Esophagus muscularis mucosa (tissue), 4 donors: ENCODE measurements at places on chromosomes 5 and 9.
A peak's percentile ranks its signal among the peaks of the same experiment; 100 is the strongest.

GRCh38 chr5:2299388-2300220, 416.9 kb upstream of the IRX4 start:
- H3K27ac ChIP-seq: no peak overlapping the region
- H3K36me3 ChIP-seq: no peaks in the 10 kb centered on the region
- H3K4me3 ChIP-seq: no peak overlapping the region
- DNase-seq: no peak

GRCh38 chr9:70263421-70263820, 4.6 kb downstream of the SMC5 start:
- H3K27ac ChIP-seq: peak overlapping the region; percentile 50
- no peaks in the 10 kb centered on the region for H3K27me3 ChIP-seq
- peaks cover 32% of the 10 kb centered on the region for H3K36me3 ChIP-seq
- H3K4me3 ChIP-seq: no peak overlapping the region

DNA sequence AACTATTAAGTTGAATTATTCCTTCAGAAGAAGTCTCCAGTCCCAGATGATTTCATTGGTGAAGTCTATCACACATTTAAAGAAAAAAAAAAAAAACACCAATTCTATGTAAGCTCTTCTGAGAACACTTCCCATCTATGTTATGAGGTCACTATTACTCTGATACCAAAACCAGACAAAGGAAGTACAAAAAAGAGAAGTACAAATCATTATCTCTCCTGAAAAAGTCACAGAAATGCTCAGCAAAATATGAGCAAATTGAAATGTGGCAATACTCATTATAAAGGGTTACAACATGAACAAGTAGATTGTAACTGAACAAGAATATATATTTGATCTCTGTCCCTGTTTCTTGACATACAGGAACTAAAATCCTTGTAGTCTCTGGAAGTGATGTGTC, 280.4 kb downstream of the TLE1 start:
- no peak for DNase-seq
- H3K4me3 ChIP-seq: no peak overlapping the region
- H3K36me3 ChIP-seq: no peaks in the 10 kb centered on the region
- no peaks in the 10 kb centered on the region for H3K27me3 ChIP-seq
- no peak overlapping the region for H3K27ac ChIP-seq

DNA sequence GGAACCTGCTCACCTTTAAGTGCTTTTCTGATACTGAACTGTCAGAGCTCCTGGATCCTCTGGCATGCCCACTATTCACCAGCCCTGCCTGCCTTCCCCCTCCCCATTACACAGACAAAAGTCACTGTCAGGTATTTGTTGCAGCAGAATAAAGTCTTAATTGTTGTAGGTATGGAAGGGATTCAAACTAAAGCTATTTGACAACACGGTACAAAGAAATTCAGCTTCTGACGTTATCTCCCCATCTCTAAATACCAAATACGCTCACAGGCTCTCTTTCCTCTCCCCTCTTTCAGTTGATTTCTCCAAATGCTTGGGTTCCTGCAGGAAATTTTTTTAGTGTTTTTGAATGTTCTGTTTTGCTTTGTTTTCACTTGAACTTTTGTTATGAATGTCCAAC, 9.3 kb upstream of the TGFBR1 start:
- no peak overlapping the region for H3K27ac ChIP-seq
- H3K4me3 ChIP-seq: no peak overlapping the region
- H3K27me3 ChIP-seq: no peaks in the 10 kb centered on the region
- H3K4me1 ChIP-seq: no peaks in the 10 kb centered on the region
- no peaks in the 10 kb centered on the region for H3K36me3 ChIP-seq
- DNase-seq: no peak

DNA sequence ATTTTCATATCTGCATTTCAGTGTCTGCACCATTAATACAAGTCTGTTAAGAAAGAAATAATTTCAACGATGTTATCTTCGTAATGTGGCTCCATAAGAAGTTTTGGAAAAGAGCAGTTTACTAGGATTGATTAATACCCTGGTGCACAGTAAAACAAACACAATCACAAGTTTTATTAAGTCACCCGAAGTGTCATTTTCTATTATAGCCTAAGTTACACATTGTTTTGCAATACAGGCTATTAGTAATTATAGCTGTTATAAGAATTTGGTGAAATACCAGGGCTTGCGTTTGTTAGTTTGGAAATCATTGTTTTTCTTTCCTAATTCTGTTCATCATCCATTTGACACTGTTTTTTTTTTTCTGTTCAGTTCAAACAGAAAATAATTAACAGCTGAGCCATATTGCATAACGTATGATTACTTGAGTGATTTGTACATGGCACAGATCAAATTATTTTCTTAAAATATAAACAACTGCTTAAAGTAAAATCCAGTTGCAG, 30.6 kb downstream of the LVRN start:
- H3K4me1 ChIP-seq: no peaks in the 10 kb centered on the region
- no peaks in the 10 kb centered on the region for H3K36me3 ChIP-seq
- H3K4me3 ChIP-seq: no peak overlapping the region

- no peak overlapping the region for H3K27ac ChIP-seq
- H3K4me1 ChIP-seq: no peaks in the 10 kb centered on the region
- H3K4me3 ChIP-seq: no peak overlapping the region
Measured at GRCh38 chr5:87113861-87114260, 153.8 kb upstream of the RASA1 start.

DNA sequence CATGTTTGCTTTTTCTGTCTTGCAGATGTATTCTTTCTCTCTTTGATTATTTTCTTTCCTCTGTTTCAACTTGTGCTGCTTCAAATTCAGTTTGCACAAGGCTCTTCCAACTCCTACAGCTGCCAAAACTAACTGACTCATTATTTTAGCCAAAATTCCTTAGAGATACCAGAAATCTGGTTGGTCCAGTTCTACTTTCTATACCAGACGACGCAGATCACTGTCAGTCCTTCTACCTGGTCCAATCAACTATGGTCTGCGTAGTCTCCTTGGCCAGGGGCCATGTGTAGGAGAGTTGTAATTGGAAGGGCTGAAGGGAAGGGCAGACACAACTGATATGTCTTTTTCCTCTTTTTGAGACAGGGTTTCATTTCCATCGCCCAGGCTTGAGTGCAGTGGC, 51.9 kb upstream of the JAK2 start:
- peaks cover 8% of the 10 kb centered on the region for H3K4me1 ChIP-seq
- H3K4me3 ChIP-seq: no peak overlapping the region
- no peak for DNase-seq
- H3K36me3 ChIP-seq: no peaks in the 10 kb centered on the region
- H3K27ac ChIP-seq: no peak overlapping the region

- no peaks in the 10 kb centered on the region for H3K36me3 ChIP-seq
- no peaks in the 10 kb centered on the region for H3K27me3 ChIP-seq
- H3K27ac ChIP-seq: no peak overlapping the region
- no peak overlapping the region for H3K4me3 ChIP-seq
- no peak for DNase-seq
- no peaks in the 10 kb centered on the region for H3K4me1 ChIP-seq
Measured at GRCh38 chr5:94645053-94645452, 26.6 kb downstream of the SLF1 start.

DNA sequence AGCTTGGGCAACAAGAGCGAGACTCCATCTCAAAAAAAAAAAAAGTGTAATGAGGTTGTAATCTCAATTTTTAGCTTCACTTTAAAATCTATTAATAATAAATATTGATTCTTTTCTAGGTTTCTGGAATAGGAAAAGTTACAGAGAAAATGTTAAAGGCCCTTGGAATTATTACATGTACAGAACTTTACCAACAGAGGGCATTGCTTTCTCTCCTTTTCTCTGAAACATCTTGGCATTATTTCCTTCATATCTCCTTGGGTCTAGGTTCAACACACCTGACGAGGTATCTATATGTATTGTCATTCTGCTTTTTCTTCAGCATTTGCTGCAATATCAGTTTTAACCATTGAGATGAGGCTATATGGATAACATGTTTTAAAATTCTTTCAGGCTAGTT, 26.6 kb upstream of the ANKDD1B start:
- H3K4me1 ChIP-seq: no peaks in the 10 kb centered on the region
- no peak overlapping the region for H3K4me3 ChIP-seq
- no peak overlapping the region for H3K27ac ChIP-seq
- no peaks in the 10 kb centered on the region for H3K27me3 ChIP-seq
- peaks cover 33% of the 10 kb centered on the region for H3K36me3 ChIP-seq
- DNase-seq: no peak

DNA sequence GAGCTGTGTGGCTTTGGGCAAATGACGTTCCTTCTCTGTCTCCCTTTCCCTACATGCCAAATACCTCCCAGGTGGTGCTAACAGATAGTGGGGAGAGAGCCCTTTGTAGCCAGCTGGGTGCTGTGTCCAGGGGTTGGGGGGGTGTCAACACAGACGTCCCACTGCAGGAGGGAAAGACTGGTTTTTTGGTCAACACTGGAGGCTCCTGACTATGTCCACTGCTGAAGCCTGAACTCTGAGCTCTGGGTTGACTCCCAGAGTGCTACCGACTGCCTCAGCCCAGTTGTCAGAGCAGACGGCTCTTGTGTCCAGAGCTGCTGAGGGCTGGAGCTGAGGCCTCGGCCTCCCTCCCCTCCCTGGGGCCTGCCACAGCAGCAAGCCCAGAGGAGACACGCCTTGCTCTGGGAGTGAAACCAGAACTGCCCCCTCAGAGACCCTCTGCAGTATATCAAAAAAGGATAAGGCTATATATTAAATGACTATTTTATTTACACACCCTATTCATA, 14.8 kb upstream of the SLC25A51 start:
- peak overlapping the region; percentile 76 for H3K27ac ChIP-seq
- H3K36me3 ChIP-seq: peaks cover 18% of the 10 kb centered on the region
- no peak for DNase-seq
- H3K4me1 ChIP-seq: peaks cover 27% of the 10 kb centered on the region
- H3K4me3 ChIP-seq: no peak overlapping the region

DNA sequence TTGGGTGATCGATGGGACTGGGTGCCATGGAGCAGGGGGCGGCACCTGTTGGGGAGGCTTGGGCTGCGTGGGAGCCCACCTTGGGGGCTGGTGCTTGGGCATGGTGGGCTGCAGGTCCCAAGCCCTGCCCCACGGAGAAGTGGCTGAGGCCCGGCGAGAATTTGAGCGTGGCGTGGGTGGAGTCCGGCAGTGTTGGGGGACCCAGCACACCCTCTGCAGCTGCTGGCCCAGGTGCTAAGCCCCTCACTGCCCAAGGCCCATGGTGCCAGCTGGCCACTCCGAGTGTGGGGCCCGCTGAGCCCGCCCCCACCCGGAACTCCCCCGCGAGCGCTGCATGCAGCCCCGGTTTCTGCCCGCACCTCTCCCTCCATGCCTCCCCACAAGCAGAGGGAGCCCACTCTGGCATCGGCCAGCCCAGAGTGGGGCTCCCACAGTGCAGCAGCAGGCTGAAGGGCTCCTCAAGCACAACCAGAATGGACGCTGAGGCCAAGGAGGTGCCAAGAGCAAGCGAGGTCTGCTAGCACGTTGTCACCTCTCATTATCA, 1178.6 kb upstream of the CDH10 start:
- no peaks in the 10 kb centered on the region for H3K4me1 ChIP-seq
- H3K27ac ChIP-seq: no peak overlapping the region
- H3K27me3 ChIP-seq: no peaks in the 10 kb centered on the region
- no peaks in the 10 kb centered on the region for H3K36me3 ChIP-seq

DNA sequence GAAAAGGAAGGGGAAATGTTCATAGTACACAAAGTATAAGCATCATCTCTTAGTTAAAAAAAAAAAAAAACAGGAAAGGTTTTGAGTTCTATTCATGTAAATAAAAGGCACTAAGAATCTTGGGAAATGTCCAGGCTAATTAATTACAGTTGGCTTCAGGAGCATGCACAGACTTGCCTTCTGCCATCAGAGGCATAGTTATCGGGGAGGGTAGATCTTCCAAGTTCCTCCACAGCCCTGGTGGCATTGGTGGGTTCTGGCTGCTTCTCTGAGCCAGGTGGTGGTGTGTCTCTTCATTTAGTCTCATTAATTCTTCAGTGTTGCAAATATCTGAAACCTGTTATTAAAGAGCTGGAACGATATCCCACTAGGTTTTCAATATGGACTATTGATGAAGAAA, 85.2 kb downstream of the TMEM252 start:
- no peak overlapping the region for H3K4me3 ChIP-seq
- no peak for DNase-seq
- peak overlapping the region; percentile 87 for H3K27ac ChIP-seq
- H3K27me3 ChIP-seq: no peaks in the 10 kb centered on the region
- H3K4me1 ChIP-seq: peaks cover 34% of the 10 kb centered on the region

DNA sequence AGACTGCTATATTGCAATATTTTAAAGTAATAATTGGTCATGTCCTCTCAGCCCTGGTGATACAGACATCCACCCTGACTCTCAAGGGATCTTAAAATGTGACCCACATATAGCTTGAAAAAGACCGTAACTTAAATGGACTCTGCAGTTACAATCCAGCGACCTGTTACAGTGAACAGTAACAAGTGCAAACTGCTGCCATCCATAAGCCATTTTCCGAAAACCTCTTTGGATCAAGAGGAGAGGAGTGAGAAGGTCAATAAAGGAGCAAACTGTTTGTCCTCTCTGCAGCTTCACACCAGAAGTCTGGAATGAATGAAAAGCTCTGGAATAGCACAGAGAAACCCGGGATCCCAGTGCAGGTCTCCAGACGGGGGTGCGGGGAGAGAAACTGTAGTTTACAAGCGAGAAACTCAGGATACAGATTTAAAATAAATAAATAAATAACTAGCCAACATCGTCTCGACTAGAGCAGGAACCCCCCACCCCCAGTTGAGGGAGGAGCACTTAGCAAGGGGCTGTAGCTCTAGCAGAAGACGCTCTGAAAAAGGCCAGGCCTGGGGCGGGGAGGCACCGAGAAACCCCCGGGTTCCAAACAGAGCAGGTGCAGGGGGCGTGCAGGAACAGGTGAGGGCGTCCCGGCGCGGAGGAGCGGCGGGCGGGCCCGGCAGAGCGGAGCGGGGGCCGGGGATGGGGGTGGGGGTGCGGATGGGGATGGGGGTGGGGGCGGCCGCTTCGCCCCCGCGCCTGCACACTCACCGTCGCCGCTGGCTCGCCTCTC, 572 bp downstream of the ZDHHC21 start:
- peaks cover 5% of the 10 kb centered on the region for H3K4me1 ChIP-seq
- peak overlapping the region; percentile 89 for H3K4me3 ChIP-seq
- DNase-seq: no peak
- H3K27me3 ChIP-seq: peaks cover 5% of the 10 kb centered on the region
- peaks cover 18% of the 10 kb centered on the region for H3K36me3 ChIP-seq
- peak overlapping the region; percentile 60 for H3K27ac ChIP-seq

DNA sequence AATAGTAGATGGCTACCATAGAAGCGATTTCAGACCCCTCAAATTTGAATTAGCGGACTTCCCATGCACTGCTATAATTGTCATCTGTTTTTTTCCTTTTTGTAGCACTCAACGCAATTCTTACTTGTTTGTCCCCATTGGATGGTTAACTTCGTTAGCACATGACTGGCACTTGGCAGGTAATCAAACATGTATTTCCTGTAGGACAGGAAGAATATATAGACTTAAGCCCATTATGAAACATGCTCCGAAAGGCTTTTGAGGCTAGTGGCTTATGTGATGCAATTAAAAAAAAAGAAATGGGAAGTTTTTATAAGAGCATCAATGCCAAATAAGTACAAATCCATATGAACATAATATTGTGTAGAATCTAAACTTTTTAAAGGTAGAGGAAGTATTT, 301.2 kb downstream of the PSAT1 start:
- no peaks in the 10 kb centered on the region for H3K36me3 ChIP-seq
- no peak overlapping the region for H3K4me3 ChIP-seq
- H3K27ac ChIP-seq: no peak overlapping the region
- no peak for DNase-seq
- H3K27me3 ChIP-seq: no peaks in the 10 kb centered on the region

GRCh38 chr5:170486371-170486770, 17.4 kb upstream of the KCNIP1 start:
- no peak overlapping the region for H3K27ac ChIP-seq
- H3K4me1 ChIP-seq: peaks cover 13% of the 10 kb centered on the region
